ENCODE measurements at places on chromosomes 4 and X.
A peak's percentile ranks its signal among the peaks of the same experiment; 100 is the strongest.

GRCh38 chr4:152540941-152541340 is 5.0 kb upstream of the FBXW7 start:
- DNase-seq: no peak

DNA sequence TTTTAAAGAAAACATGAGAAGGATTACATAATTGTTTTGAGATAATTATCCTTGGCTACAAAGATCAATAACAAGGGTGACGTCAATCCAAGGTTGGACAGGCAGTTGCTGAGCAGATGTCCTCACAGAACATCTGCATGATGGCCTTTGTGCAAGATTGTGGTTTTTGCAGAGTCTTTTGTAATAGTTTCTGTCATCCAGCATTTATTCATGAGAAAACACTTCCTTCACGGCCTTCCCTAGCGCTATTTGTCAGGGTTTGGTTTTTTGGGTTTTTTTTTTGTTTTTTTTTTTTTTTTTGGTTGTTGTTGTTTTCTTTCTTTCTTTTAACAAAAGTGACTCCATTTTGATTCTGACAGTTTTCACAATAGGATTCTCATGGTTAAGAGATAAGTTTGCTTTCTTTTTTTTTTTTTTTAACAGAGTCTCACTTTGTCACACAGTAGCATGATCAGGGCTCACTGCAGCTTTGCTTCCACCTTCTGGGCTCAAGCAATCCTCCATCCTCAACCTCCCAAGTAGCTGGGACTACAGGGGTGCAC is 31.5 kb upstream of the ELF2 start:
- DNase-seq: peak; percentile 45

- DNase-seq: no peak
Measured at GRCh38 chr4:21517126-21517859, 431.3 kb downstream of the KCNIP4 start.

DNA sequence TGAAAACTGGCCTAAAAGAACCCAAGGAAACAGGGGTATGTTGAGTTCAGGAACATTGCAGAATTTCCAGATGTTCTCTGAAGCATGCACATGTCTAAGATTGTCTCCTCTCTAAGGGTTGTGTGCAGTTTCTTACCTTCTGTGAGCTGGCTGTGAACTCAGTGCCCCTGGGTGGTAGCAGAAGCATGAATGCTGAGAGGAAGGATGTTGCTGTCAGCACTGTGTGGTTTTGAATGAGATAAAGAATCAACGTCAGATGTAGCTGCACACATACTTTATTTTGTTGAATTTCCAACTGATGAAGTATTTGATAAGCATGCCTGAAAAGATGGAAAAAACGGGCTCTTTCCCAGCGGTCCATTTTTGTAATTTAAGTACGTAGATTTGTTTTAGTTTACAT is 23.8 kb upstream of the CD38 start:
- DNase-seq: peak; percentile 40

- DNase-seq: no peak
Measured at GRCh38 chr4:27620886-27621285, 760.2 kb downstream of the STIM2 start.

DNA sequence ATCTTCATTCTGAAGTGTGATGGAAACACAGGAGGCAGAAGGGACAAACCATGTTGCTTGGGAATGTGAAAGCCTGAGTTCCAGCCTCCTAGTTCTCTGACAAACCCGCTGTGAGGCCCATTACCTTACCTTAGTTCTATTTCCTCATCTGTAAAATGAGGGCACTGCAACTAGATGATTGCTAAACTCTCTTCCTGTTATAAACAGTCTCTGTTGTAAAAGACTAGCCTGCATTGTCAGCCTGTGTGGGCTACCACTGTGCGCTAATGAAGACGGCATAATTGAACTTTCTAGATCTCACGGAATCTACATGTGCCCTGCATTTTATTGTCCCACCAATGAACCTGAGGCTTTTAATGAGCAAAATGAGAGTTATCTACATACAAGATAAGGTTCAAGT is 147.2 kb downstream of the AFF2 start:
- no peak for DNase-seq

DNA sequence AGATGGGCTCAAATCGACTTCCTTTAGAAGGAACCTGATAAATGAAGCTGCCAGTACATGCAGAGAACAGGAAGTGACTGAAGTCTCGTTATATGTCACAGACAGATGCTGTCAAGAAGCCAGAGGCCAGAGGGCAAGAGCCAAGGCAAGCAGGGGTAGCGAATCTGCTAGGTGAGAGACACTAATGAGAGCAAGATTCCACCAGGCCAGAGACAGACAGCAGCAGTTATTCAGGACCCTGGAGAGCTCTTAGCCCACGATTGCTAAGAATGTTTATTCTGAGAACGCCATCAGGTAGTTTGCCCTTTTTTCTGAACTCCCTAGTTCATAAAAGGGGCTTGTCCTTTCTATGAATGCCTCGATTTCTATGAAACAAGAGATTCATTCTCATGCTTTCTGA is 73.7 kb downstream of the BEND2 start:
- peak; percentile 10 for DNase-seq

- no peak for DNase-seq
Measured at GRCh38 chr4:86302251-86302650, 57.6 kb downstream of the MAPK10 start.

GRCh38 chr4:1458581-1458980 is 52.3 kb upstream of the NKX1-1 start:
- DNase-seq: no peak

GRCh38 chrX:154804261-154804956 is 876 bp downstream of the MPP1 start:
- no peak for DNase-seq

GRCh38 chr4:163523791-163524365 is 29.4 kb downstream of the TMA16 start:
- DNase-seq: peak; percentile 25

DNA sequence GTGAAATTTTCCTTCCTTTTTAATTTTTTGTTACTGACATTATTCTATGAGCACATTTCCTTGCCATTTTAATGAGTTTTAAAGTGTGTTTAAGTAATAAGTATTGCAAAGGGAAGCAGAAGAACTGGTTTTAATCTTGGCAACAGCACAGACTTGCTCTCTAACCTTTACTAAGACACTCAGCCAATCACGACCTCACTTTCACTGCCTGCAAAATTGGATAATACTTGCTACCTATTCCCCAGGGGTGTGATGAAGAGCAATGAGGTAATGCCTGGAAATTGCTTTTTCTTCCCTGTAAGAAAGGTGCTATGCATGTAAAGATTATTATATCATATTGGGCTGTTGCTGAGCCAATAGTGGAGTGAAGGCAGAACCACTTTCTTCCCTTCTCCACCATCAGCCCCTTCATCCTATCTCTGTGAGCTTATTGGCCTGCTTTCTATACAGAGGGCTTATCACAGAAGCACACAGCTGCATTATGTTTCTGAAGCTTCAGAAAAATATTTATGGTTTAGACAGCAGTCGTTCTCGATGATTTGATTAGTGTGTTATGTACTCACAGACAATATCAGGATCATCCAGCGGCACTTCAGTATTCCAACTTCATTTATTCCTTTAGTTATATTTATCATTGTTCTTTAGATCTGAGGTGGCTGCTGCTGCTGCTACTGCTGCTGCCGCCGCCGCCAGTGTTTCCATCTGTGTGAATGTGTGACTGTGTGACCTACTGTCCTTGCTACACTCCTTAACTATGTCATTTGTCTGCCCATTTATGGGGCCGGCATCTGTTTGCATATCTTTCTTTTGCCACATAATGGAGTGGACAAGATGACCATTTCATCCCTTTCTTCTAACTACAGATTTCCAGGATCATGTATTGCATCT is 255.1 kb downstream of the C4orf33 start:
- no peak for DNase-seq

- peak; percentile 66 for DNase-seq
Measured at GRCh38 chr4:24910499-24910898, 2.3 kb downstream of the CCDC149 start.

- peak; percentile 72 for DNase-seq
Measured at GRCh38 chrX:16671005-16671404, 21.0 kb downstream of the S100G start.

GRCh38 chr4:107931775-107932321 is 499 bp downstream of the CYP2U1 start:
- no peak for DNase-seq

DNA sequence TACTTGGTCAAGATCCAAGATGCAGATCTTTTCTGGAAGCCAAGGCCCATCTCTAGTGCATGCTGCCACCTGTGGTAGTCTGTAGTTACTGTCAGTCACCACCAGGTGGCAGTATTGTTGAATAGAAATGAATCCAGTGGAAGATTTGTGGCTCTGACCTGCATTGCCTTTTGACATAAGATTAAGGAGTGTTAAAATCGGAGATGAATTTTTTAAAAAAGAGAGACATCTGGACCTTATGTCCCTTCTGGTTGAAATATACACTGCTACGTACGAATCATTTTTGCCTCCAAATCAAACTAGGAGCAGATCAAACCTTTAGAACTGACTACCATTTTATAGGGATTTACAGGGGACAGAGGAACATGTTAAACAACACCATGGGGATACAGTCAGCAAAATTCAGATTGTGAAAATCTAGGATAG is 46.9 kb upstream of the RHOH start:
- peak; percentile 69 for DNase-seq

- no peak for DNase-seq
Measured at GRCh38 chr4:157634057-157634456, 413.5 kb downstream of the GRIA2 start.

- peak; percentile 15 for DNase-seq
Measured at GRCh38 chr4:53654300-53654758, 63.0 kb upstream of the LNX1 start.

DNA sequence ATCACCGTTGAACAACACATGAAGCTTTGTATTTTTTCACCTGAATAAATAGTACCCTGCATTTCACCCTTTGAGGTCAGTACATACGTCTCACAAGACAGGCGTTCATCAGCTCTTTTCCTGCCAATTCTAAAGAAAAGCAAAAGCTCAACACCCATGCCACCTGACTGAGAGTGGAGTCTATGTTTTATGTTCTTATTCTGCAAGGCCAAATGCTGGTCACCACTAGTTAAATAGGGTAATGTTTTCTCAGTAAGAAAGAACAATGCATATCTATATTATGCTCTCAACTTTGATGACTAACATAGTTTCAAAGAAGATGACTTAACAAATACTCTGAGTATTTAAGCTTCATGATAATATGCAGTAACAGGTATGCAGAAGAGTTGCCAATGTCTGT is 336.3 kb upstream of the BMP3 start:
- DNase-seq: no peak

DNA sequence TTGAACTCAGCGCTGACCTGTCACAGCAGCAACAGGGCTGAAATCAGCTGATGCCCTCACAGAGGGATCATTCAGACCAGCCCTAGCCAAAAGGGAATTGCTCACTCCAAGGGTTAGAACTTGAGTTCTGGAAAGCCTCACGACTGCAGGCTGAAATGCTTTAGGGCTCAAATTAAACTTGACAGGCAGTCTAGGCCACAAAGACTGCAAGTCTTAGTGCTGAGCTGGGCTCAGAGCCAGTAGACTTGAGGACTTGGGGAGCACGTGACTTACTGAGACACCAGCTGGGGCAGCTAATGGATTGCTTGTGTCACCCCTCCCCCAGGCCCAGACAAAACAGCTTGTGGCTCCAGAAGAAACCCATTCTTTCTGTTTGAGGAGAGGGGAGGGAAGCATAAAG is 119.0 kb upstream of the SLC6A14 start:
- DNase-seq: peak; percentile 32

- no peak for DNase-seq
Measured at GRCh38 chr4:152099555-152099954, 338.7 kb upstream of the GATB start.

DNA sequence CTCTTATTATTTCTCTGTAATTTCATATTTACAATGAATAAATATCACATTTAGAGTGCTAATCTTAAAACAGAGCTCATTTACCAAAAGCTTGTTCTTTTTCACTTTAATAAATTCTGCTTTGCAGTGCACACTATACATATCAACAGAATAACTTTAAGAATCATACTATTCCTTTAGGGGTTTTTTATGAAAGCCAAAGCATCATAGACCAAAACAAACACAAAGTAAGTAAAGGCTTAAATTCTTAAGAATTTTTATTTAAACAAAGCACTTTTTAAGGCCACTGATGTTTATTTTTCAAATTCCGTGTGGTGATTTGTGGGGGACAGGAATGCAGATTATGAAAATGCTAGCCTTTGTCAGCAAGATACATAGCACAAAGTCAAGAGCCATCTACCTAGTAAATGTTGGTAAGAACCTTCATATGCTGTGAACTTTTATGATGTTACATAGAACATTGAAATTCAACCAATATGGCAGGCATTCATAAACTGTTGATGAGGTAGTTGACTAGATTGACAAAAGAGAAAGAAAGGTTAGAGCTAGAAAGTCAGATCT is 17.8 kb downstream of the TIGD2 start:
- DNase-seq: peak; percentile 59

GRCh38 chrX:10949541-10949940 is 161.6 kb upstream of the HCCS start:
- DNase-seq: no peak

DNA sequence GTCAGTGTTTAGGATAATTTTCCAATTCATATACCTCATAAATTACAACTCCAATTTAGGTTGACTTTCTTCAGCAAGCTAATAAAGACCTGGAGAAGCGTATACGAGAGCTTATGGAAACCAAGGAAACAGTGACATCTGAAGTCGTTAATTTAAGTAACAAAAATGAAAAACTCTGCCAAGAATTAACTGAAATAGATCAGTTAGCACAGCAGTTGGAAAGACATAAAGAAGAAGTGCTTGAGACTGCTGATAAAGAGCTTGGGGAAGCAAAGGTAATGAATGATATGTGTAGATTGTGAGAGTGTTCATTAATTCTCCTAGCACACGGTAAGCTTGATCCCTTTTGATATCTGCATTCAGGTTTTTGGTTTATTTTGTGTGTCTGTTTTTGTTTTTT is 16.8 kb downstream of the CEP135 start:
- no peak for DNase-seq

DNA sequence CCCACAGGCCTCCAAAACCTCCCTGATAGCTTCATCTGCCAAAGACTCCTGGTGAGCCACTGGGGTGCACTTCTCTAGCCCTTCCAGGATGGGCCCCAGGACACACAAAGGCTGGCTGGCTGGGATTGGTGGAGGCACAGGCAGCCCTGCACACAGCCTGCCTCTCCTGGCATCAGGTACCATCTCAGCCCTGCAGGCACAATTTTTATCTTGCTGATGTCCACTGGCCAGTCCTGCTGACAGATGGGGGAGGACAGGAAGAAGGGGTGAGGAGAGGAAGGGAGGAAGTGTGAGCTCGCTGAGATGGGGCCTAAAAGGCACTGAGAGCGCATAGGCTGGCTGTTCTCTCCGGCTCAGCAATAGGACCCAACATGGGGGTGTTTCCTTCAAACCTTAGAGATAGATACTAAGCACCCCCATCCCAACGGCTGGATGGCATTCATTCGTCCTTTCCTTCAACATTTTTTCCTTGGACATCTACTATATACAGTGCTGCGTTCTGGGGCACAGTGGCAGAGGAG is 92.7 kb downstream of the PJA1 start:
- no peak for DNase-seq

DNA sequence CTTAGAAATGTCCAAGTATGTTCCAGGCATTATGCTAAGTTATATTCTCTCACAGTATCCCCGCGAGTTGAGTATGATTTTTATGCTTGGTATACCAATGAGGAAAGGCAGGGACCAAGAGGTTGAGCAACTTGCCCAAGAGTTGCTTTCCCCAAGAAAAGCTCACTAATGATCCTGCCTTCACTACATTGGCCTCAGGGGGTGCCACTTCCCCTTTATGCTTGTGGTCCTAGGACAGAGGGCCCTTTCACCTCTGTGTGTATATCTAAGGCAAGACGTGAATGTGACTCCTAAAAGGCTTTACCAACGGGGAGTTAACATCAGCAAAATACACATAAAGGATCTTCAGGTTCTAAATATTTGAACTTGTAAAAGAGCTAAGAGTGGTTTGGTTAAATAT is 164.4 kb upstream of the CPEB2 start:
- no peak for DNase-seq

- no peak for DNase-seq
Measured at GRCh38 chr4:122503214-122503613, 46.7 kb upstream of the IL2 start.
